Iris pigment epithelial cell (primary cell): ENCODE measurements at places on chromosomes 5 and 9.

DNA sequence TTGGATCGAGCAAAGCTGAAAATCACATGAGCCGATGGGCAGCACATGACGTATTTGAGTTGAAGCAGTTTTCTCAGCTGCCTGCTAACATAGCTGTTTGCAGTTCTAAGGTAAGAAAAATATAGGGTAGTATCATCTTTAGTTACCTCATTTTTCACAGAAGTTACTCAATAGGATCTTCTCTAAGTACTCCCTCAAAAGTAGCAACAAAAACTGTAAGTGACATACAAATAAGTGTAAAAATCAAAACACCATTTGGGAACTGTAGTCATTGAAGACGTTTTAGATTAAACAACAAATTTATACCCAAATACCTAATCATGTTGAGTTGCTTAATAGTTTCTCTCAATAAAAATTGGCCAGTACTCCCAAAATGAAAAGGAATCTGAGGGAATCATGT is 102.6 kb downstream of the ERCC6L2 start:
- no peak for DNase-seq

- DNase-seq, result no peak
Measured at GRCh38 chr9:93648181-93648580, 71.8 kb downstream of the PHF2 start.

DNA sequence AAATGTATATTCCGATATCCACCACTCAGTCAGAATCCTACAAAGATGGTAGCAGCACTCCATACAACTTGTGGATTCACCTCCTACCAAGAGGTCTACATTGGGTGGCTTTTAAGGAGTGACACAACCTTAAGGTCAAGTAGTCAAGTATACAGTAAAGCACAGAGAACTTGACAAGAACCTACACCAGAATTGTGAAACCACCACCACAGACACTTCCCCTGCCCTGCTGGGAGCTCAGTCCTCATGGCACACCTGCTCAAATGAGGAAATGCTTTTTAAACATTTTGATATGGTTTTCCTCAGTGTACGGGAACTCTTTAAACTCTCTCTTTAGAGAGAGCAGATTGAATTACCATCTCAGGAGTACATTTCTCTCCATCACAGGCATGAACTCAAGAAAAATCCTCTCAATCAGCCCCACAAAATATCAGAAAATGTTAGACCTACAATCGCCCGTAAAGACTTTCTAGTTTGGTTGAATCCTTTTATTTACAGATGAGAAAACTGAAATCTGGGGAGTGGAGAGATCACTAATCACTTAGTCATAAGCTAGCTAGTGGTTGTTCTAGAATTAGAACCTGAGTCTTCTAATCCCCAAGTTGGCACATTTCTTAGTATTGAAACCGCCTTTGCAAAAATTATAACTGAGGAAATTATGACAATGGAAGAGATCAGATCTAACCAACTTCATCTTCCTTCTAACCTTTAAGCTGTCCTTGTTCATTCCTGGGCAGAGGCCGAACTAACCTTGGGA is 38.5 kb upstream of the NR4A3 start:
- no peak for DNase-seq

DNA sequence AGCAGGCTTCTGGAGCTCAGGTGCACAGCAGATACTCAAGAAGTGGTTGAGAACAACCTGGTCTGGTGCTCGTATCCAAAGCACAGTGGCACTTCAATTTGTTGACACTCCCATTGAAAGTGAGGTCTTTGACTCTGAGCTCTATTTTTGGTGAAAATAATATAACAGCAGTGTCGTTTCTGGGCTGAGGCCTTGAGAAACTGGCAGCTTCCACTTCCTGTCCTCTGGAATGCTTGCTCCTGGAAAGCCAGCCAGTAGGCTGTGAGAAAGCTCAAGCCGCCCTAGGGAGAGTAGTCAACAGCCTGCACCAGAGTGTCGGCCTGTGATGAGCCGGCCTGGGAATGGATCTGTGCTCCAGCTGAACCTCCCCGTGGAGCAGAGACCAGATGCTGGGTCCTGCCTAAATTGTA is 6.8 kb upstream of the SUSD3 start:
- peak; percentile 18 for DNase-seq

- no peak for DNase-seq
Measured at GRCh38 chr5:13581914-13582313, 362.6 kb downstream of the DNAH5 start.

DNA sequence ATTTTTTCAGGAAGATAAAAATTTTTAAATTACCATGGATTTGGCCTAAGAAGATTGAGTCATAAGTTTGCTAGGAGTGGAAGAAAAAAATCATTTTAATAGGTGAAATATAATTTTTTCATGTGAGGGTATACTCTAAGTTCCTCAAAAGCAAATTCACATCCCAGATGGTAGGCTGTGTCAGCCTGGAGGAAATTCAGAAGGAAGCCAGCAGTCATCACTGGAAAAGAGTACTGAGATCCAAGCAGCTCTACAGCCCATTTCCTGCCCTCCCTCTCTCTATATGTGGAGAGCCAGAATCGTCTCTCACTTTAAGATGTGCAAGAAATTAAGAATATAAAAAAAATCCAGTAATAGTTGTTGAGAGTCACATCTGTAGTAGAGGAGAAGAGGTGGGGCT is 126.5 kb upstream of the CDH18 start:
- DNase-seq, result no peak

GRCh38 chr5:6504677-6505415 is 56.2 kb downstream of the UBE2QL1 start:
- DNase-seq, result peak; percentile 7

GRCh38 chr5:142678529-142678928 is 7.4 kb downstream of the FGF1 start:
- DNase-seq, result no peak

GRCh38 chr9:123080444-123080843 is 47.0 kb downstream of the GPR21 start:
- no peak for DNase-seq

DNA sequence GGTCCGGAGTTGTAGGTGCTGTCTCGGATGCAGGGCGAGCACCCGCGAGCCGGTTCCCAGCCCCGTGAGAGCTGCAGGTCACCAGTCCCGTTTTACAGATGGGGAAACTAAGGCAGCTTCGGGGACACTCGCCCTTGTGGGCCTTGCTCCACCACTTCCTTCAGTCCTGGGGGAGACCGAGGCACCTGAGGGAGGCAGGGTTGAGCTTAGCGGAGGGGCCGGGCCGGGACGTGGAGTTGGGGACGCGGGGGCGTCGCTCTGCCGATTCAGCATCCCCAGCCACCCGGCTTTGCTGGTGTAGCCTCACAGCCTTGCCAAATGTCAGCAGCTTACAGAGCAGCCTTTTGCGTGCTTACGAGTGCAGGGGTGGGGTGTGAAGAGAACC is 530 bp downstream of the BBLN start:
- peak; percentile 23 for DNase-seq

DNA sequence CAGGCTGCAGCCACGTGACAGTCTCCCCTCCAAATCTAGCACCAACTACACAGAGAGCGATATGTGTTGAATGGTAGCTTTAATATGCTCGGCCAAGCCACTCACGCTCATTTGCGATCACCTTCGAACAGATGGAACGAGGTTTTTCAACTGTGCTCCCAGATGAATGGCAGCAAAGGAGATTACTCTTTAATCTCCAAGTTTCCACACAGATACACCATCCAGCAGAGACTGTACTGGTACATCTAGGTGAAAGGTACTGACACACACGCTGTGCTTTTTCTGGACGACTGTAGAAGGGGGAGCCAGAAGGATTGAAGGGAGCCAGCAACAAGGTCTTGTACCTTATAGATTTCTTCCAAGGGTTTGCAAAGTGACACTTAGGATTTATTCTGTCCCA is 263.9 kb downstream of the NR3C1 start:
- no peak for DNase-seq

GRCh38 chr9:21255538-21256212 is 15.9 kb upstream of the IFNA14 start:
- no peak for DNase-seq

- peak; percentile 25 for DNase-seq
Measured at GRCh38 chr9:82466616-82467260, 478.2 kb downstream of the SPATA31D1 start.

DNA sequence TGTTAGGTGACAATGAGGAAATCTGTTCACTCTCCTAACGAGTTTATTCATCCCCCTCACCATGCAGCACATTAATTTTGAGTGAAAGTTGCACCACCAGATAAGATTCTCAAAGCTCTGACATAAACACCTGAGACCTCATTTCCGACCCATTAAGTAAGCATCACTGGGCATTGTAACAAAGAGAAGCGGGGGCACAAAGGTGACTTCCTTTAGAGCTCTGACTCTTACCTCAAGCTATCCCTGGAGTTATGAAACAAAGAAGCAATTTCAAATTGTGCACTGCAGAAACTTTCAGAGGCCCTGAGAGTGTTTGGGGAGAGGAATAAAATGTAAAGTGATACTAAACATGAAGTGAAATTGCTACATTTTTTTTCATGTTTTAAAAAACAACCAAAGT is 29.5 kb downstream of the C5orf15 start:
- DNase-seq, result no peak

DNA sequence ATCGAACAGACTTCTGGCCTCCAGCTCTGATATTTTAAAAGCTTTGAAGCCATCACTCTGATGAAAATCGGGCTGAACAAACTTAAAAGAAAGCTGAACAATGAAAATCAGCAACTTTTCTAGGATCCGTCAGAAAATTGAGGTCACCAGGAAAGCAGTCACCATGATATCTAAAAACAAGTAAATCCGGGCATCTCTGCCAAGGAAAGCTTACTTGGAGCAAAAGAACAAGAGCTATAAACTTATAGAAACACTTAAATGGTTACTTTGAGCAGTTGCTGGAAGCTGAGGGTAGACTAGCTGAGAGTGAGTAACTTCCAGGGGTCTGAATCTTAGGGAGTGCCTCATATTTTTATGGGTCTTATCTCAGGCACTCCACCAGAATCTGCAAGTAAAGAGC is 1043.0 kb upstream of the CDH18 start:
- no peak for DNase-seq

GRCh38 chr9:27925815-27926214 is 352.5 kb upstream of the C9orf72 start:
- no peak for DNase-seq

- peak; percentile 56 for DNase-seq
Measured at GRCh38 chr5:90518661-90519060, 10.7 kb downstream of the LYSMD3 start.

- peak; percentile 95 for DNase-seq
Measured at GRCh38 chr5:157464519-157465171, 4.6 kb downstream of the NIPAL4 start.

DNA sequence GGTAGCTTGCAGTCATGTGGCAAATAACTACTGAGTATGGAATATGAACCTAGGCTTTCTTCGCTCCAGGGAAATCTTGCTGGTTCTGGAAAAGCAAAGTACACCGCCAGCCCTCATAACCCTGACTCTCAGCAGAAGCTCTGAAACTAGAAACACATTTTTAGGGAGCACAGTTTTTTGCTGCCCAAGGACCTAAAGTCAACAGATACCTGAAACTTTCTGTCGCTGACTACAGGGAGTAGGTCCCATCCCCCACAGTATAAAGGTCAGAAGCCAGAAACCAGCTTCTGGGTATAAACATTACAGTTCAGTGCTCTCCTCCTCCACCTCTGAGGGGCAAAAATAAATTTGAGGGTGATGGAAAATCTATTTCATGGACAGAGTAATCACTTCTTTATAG is 3.0 kb downstream of the ATOX1 start:
- DNase-seq, result no peak

- no peak for DNase-seq
Measured at GRCh38 chr5:75202935-75203334, 33.7 kb downstream of the ANKRD31 start.

DNA sequence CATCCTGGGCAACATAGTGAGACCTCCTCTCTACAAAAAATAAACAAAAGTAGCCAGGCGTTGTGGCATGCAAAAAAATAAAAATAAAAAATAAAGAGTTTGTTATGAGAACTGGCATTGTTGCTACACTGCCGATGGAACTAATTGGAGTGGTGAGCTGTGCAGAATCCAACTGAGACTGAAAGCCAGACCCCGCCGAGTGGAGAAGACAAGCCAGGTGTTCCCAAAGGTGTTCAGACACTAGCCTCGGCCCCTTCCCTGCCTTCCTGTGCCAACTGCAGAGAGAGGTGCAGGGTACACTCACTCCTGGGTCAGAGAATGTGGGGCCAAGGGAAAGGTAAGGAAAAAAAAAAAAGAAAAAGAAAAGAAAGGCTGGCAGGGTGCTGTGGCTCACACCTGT is 37.7 kb upstream of the WDR38 start:
- no peak for DNase-seq

DNA sequence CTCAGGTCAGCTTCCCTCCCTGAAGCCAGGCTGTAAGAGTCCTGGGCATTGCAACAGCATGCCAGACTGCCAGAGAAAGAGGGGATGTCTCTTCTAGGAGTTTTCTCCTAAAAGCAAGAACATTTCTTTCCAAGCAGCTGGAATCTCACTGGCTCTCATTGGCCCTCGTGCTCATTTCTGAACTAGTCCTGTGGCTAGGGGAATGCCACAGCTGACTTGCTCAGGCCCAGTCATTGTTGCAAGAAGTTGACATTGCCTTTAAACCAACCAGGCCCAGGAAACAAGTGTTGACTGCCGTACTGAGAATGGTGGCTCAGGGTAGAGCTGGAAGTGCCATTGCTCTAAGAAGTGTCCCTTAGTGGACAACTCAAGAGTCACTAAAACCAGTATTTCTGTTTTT is 15.0 kb upstream of the CEP120 start:
- DNase-seq, result no peak

- no peak for DNase-seq
Measured at GRCh38 chr5:4023091-4023752, 427.6 kb downstream of the IRX1 start.

DNA sequence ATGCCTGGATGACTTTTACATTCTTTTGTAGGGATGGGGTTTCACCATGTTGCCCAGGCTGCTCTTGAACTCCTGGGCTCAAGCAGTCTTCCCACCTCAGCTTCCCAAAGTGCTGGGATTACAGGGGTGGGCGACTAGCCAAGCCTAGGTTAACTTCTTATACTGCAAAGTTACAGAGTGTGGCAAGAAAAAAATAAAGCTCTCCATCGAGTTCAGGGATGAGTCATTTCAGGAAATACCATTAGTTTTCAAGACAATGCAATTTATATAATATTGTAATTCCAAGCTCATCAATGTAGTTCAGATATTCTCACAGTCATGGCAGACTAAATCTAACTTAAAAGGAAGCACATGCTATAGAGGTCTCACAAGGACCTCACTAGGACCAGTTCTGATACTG is 11.5 kb upstream of the ABO start:
- DNase-seq, result peak; percentile 33

GRCh38 chr5:154278908-154279307 is 88.4 kb downstream of the GALNT10 start:
- peak; percentile 57 for DNase-seq

- DNase-seq, result peak; percentile 45
Measured at GRCh38 chr9:32968101-32969011, 33.1 kb downstream of the APTX start.

- peak; percentile 90 for DNase-seq
Measured at GRCh38 chr5:153659039-153659736, 168.7 kb downstream of the GRIA1 start.

DNA sequence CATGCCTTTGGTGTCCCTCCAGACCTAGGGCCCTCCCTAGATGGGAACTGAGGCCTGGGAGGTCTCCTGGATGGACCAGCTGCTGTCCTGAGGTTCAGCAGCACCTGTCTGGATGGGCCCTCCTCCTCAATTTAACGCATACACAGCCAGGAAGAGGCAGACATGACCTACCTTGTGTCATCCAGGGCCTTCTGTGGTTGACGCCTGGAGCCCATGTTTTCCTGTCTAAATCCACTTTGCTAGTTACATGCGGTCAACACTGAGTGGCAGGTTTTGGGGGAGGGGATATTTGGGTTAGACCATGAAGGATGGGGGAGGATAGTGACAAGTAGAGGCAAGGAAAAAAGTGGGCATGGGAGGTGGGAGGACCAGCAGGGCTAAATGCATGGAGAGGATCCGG is 3.1 kb upstream of the STC2 start:
- DNase-seq, result no peak
